NCI-H1048 (cell line): ENCODE measurements at places on chromosomes 11 and 22.

- DNase-seq: no peak
Measured at GRCh38 chr11:113587308-113587739, 112.1 kb upstream of the DRD2 start.

DNA sequence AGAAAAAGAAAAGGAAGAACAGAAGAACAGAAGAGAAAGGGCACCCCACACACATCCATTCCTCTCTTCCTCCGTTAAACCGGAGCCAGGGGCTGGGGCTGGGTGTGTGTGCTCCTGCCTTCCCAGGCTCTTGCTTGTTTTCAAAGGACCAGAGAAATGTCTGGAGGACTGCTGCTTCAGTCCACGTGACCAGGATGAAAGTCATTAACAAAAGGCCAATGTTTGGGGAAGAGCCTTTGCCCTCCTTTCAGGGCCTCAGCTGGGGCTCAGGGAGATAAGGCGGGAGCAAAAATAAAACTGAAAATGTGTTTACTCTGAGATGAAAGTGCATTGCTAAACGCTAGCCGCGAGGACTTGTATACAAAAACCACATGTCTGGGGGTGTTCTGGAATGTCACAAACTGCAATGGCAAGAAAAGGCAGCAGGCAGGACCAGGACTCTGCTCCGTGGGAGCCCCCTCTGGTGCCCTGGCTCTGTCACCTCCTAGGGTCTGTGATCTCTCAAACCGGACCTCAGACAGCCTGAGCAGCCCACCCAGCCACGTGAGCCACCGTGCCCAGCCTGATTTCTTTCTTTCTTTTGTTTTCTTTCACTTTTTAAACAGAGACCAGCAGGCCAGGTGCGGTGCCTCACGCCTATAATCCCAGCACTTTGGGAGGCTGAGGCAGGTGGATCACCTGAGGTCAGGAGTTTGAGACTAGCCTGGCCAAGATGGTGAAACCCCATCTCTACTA is 31.6 kb upstream of the MYH9 start:
- DNase-seq: no peak

- DNase-seq: no peak
Measured at GRCh38 chr11:13008061-13008435, 1.1 kb upstream of the RASSF10 start.

DNA sequence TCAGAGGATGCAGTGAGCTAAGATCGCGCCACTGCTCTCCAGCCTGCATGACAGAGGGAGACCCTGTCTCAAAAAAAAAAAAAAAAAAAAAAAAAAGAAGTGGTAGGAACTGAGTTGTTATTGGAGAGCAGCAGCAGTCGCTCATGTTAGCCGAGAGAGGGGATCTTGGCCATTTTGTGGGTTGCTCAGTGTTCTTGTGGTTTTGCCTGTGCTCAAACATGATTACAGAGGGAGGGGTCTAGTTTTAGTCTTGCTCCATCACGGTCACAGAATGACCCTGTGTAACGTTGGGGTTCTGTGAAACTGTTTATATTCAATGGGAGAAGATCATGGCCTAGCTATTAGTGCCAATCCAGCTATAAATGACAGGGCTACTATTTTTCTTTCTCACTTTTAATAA is 1.9 kb downstream of the DPAGT1 start:
- DNase-seq: no peak

DNA sequence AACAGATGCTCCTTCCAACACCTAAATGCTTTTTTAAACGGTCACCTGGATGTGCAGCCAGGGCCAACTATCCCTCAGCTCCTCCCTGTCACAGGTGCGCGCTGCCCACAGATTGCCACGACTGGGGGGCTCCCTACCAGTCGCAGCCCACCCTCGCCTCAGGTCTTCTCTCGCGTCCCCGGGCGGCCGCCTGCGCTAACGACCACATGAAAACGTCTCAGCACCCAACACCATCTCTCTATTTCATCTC is 469 bp downstream of the ZBED5 start:
- no peak for DNase-seq

- no peak for DNase-seq
Measured at GRCh38 chr11:129937592-129938238, 42.3 kb upstream of the NFRKB start.

DNA sequence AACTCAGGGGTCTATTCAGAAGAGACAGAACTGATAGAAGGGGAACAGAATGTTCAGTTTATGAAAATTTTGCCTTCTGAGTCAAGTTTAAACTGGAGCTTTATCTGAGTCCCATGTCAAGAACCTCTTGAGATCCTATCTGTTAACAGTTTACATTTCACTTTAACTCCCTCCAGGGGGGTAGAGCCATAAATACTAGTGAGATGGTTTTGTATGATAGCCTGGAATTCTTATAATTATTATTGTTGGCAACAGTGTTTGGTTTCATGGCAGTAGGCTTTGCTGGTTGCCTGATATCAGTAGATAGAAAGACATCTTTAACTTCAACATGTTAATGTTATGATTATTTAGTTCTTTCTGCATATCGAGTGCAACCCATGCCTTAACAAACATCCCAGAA is 498.5 kb downstream of the INSC start:
- DNase-seq: no peak

DNA sequence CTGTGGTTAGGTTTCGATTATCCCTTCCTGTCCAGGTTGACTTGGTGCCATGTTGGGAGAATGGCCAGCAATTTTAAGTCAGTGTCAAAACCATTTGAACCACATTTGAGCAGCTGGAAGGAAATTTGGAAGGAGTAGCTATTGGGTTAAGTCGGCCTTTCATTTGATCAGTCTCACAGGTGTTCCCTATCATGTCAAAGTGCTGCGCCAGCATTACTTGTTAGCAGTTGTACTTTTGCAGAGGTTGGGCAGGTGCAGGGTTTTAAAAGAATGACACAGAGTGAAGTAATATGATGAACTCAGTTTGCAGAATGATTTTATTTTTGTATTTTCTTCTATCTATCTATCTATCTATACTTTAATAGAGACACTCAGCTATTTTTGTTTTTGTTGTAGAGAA is 6.4 kb upstream of the TYMP start:
- DNase-seq: no peak

- DNase-seq: no peak
Measured at GRCh38 chr11:1586699-1587098, 1.6 kb upstream of the KRTAP5-1 start.

DNA sequence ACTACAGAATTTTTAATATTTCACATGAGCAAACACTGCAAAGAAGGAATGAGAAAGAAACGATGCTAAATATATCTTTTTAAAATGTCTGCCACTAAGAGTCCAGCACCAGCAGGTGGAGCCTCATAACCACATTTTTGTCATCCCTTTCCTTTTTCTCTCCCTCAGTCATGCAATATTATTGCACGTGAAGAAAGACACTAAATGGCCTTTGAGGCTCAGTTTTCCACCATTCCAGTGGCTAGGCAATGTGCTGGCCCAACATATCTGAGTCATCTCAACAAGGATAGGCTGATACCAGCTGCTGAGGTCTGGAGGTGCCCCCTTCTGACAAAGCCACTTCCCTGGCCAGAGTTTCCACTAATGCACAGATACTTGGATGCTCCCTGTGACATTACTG is 1.8 kb downstream of the ALKBH8 start:
- no peak for DNase-seq

DNA sequence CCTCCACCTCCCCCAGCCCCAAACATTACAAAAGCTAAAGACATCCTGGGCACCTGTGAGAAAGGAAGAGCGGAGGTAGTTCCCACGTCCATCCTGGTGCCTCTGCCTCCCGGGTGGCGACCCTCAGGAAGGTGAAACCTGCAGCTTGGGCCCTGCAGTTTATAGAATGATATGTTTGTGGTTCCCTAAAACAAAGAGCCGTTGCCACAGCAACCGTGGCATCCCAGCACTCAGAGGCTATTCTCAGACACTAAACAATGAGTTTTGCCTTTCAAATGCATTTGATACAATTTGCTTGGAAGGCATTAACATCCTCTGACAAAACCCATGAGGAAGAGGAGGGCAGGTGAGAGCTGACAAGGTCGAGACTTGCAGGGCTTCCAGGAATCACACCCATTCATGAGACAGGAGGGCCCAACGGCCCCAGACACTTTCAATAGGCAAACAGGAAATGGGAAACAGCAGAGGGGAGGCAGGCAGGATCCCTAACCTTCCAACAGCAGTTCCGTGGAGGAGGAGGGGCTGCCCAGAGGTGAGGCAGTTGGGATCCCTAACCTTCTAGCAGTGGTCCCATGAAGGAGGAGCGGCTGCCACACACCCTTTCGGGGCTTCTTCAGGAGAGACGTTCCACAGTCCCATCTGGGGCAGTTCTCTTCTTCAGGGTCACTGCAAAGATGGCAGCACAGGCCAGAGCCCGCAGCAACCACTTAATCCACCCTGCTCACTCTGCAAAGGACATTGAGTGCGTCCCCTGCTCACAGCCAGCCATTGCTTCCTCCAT is 379.2 kb downstream of the SHANK2 start:
- no peak for DNase-seq

DNA sequence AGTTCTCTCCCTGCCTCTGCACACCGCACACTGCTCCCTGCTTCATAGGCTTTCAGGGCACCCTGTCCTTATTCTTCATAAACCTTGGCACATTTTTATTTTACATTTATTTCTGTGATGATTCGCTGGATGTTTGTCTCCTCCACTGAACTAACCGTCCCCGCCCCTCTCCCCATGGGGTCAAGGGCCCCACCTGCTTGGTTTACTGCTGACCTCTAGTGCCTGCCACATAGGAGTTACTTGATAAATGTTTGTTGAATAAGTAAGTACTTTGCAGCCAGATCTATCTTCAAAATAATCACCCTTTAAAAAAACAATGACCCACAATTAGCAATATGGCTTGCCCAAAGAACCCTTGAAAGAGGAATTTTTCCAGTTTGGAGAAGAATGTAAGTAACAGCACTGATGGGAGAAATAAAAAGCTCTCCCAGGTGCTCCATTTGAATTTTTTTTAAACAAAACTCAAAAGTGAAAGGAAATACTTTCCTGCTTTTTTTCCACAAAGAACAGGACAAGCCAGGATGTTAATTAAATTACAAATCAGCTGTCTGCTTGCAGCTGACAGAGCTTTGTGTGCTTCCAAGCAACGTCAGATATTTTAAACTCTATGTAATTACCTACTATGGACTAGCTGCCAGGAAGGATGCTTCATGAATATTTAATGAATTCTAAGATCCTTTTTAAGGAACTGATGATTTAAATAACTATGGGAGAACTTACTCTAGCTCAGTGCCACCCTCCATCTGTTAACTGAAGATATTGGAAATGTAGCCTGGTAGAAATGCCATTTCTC is 1083.6 kb downstream of the DLG2 start:
- DNase-seq: no peak

GRCh38 chr11:77019976-77020595 is 14.1 kb upstream of the B3GNT6 start:
- no peak for DNase-seq

GRCh38 chr11:115178705-115179104 is 325.5 kb downstream of the CADM1 start:
- DNase-seq: no peak

DNA sequence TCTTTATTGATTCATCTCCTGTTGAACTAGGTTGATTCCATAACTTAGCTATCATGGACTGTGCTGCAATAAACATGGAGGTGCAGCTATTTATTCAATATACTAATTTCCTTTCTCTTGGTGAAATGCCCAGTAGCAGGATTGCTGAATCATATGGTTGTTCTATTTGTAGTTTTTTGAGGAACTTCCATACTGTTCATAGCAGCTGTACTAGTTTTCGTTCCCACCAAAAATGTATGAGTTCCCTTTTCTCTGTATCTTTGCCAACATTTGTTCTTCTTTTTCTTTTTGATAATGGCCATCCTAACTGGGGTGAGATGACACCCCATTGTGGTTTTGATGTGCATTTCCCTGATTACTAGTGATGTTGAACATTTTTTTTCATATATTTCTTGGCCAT is 87.2 kb upstream of the NAV2 start:
- DNase-seq: no peak

DNA sequence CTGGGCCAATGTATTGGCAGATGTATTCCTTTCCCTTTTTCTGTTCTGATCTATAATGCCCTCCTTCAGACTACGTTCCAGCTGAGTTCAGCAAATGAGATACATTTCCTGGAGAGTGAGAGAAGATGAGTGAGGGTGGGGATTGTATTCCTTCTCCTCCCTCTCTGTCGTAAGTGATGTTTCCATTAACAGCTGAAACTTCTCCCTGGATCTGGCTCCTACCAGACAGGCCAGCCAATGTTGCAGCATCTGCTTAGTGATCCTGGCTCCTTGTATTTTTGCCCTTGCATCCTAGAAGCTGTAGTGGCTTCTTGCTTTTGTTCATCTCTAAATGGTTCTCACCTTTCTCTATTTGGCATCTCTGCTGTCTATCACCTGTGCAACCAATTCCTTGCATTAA is 48.2 kb upstream of the MTMR2 start:
- no peak for DNase-seq

DNA sequence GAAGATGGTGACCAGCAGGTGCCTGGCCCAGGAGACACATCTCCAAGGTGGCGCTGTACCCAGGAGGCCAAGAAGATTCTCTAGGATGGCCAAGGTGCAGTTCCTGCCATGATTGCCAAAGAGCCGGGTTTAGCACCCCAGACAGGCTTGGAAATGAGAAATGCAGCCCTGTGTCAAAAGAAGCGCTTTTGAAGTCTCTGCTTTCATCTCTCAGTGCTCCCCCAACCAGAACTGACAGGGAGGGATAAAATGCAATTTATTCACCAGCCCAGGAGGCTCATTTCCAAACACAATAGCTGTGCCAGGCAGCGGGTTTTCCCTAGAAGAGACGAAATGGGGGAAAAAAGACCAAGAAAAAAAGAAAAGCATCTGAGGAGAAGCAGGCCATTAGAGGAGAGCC is 195.9 kb upstream of the NCAM1 start:
- no peak for DNase-seq

DNA sequence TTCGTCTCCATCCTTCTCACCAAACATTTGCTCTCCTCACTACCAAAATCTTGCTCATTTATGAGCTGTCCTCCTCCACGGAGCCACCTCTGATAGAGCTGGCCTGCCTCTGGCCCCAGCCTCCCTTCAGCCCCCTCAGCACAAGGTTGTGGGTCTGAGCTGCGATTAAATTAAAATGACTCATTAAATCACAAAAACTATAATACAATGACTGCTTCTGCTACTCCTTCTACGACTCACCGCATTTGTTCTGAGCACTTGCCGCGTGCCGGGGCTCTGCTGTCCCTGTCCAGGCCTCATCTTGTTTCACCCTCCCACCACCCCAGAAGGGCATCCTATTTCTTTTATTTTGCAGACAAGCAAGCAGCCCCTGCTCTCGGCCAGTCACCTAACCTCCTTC is 49.2 kb upstream of the TIMP3 start:
- no peak for DNase-seq

GRCh38 chr11:35414311-35414710 is 5.0 kb downstream of the SLC1A2 start:
- no peak for DNase-seq
